Ureter (tissue), 1 donor: ENCODE measurements at places on chromosomes 2 and 18. TPM values are rescaled to one million over a fixed set of nuclear protein-coding genes. Genes with fewer than 3 reads are reported as not detected.

- no peak for DNase-seq
These were observed 97.6 kb downstream of the RAPH1 start for GRCh38 chr2:203437511-203437910.

DNA sequence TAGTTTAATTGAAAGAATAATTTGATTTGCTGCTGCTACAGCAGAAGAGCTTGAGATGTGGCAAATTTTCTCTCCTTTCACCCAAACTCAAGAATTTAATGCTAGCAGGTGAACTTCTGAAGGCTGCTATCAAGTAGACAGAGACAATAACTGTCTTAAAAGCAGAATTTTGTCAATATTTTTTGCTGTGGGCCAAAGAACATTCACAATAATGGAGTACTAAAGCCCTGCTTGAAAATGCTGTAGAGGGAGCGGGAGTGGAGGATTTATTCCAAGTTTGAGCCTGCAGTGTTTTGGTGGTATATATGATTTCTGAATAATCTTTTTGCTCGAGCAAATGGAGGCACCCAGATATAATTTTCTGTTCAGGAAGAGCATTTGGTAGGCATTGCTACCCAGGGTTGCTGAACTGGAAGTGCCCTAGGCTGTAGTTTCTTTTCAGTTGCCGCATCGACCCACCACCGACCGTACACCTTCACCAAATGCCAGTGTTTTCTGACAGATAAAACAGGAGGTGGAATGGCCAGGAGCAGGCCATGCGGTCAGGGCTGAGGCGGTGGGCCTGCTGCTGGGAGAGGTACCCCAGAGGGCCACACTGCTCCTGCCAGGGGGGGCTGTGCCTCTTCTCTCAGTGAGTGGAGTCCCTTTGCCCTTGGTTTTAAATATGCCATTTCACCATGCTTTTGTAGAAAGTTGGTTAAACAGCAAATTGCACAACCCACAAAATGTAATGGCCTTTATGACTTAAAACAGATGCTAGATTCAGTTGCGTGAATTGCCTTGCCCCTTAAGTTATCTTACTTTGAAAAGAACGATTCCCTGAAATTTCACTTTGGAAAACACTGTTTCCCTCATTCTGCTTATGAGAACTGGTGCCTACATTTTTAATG is 36.4 kb downstream of the TSHZ1 start:
- no peak for DNase-seq

DNA sequence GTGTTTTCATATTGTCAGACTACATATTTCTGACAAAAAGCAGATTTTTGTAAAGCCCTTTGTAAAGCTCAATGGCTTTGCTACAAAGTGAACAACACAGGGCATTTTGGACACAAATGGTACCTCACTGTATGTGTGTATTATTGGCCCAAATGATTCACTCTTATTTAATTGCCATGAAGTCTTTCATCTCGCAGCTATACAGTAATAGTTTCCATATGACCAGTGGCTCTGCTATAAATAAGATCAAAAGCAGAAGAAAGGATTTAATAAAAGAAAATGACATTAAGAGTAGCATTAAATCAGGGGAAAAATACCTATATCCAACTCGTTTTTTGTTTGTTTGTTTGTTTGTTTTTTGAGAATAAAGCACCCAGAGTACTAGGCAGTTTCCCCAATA is 284.0 kb upstream of the CCDC68 start:
- DNase-seq, result no peak

GRCh38 chr2:238097988-238098871 is 1.9 kb upstream of the ESPNL start:
- peak; percentile 37 for DNase-seq

DNA sequence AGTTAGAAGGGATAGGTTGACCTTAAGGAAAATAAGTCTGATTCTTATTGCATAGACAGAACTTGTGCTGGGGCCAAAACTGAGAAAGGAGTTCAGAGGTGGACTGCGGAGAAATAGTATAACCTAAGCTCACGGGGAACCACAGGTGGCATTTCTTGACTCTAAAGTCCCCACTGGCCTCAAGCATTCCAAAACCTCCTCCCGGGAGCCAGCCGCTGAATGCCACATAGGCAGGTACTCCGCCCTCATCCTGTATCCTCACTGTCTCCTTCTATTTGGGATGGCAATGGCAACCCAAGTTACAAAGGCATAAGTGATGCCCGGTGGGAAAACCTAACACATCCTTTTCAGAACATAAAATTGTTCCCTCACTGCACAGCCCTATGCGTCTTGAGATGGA is 173.0 kb downstream of the SP3 start:
- DNase-seq, result no peak

- DNase-seq, result no peak
These were observed 451.4 kb downstream of the EIPR1 start for GRCh38 chr2:2926009-2926857.

- DNase-seq, result no peak
These were observed 1257.4 kb upstream of the ZEB2 start for GRCh38 chr2:145777297-145777696.

GRCh38 chr18:7307526-7307925 is 76.6 kb downstream of the LRRC30 start:
- no peak for DNase-seq

DNA sequence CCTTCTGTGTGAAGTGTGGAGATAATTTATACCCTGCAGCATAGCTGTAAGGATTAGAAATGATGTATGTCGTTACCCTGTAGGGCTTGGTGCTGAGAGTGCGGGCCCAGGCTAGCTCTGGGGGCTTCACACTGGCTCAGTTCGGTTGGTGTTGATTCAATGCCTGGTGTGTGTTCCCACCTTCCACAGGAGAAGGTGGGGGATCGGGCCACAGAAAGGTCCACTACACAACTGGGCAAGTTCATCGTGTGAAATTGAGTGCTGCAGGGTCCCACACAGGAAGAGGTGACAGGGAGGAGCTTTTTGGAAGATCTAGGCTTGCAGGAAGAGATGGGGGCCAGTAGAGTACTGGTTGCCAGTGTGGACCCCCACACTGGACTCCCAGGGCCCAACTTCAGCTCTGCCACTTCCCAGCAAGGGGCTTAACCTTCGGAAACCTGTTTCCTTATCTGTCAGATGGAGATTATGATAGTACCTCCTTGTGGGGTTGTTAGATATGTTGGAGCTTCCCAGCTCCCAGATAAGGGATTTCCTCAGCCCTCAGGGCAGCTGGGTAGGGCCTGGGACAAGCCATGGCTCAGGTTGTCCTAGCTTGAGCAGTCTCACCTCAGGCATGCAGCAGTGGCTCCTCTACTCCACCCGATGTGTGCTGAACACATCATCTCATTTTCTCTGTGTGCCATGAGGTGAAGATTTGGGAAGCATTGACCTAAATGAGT is 71.5 kb downstream of the TMEM247 start:
- no peak for DNase-seq

GRCh38 chr2:120477198-120477597 is 131.3 kb downstream of the INHBB start:
- no peak for DNase-seq

DNA sequence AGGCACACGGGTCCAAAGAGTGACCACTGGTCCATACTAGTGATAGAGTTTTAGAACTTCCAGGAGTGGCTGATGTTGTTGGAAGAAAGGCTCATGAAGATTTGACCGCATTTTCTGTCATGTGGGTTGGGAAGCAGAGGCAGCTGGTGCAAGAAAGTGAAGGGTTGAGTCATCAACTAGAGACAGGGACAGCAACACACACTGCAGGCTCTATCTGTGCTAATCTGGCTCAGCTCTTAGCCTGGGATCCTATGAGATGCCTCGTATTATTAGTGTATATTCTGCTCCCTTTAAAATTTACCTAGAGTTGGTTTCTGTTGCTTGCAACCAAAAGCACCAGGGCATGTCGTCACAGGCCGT is 2.5 kb upstream of the SH3RF3 start:
- DNase-seq, result peak; percentile 27

- no peak for DNase-seq
These were observed 1665.2 kb downstream of the SUCLG1 start for GRCh38 chr2:82793711-82794435.

DNA sequence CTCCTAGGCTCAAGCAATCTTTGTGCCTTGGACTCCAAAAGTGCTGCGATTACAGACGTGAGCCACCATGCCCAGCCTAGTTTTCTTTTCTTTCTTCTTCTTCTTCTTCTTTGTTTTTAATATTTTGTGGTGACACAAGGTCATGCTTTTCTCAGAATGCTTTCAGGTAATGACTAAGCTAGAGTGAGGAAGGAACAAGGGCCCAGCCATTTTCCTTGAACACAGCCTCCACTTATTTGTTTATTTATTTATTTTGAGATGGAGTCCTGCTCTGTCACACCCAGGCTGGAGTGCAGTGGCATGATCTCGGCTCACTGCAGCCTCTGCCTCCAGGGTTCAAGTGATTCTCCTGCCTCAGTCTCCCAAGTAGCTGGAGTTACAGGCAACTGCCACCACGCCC is 74.3 kb upstream of the ST3GAL5 start:
- no peak for DNase-seq

GRCh38 chr2:29325544-29325943 is 210.3 kb downstream of the CLIP4 start:
- DNase-seq, result no peak

GRCh38 chr18:26298107-26298506 is 71.9 kb downstream of the TAF4B start:
- DNase-seq, result no peak

DNA sequence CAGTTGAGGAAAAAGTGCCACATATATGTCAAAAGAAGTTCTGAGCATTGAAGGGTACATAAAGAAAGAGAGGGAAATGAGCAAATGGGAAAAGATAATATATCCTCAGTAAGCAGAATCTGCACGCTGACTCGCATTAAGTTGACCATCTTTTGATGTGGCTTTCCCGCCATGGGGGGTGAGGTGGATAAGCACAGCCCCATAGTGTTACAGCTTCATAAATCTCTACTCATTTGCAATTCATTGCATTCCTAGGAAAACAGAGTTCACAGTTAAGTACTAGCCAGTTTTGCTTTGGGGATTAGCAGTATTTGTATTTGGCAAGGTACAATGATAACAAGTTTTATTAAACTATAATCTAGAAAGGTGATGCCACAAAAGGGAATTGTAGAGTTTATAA is 814.2 kb downstream of the LRP1B start:
- no peak for DNase-seq

- DNase-seq, result no peak
These were observed 737.9 kb upstream of the SALL3 start for GRCh38 chr18:78241535-78242253.

DNA sequence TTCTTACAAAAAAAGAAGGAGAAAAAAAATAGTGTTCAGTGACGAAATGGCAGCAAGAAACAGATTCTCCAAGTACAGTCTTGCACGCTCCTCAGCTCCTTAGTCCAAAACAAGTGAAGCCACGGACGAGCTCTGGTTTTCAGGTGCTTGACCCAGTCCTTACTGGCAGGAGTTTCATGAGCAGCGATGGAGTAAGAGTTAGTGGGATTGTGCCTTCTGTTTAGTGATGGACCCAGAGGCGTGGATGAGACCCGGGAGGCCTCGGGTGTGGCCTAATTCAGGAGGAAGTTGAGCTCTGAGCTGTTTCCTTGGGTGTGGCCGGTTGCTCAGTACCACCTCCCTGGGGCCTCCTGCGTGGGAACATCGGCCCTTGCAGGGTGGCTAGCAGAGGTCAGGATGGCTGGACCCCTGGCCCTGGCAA is 52.0 kb downstream of the KIF5C start:
- DNase-seq, result no peak

DNA sequence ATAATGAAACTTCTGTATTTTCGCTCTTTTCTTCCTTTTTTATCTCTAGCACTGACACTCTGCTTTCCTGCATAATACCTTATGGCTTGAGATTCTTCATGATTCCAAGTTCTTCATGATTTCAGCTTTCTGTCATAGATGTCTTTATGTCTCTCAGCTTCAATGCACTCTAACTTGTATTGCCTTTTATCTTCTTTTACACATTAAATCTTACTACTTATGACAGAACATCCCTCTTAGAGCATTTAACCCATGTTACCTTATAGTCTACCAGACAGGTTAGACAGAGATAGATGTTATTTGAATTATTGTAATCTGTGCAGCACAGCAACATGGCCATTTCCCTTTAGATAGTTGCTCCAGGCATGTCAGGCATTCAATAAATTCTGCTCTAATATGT is 1475.7 kb upstream of the TMEFF2 start:
- DNase-seq, result no peak

DNA sequence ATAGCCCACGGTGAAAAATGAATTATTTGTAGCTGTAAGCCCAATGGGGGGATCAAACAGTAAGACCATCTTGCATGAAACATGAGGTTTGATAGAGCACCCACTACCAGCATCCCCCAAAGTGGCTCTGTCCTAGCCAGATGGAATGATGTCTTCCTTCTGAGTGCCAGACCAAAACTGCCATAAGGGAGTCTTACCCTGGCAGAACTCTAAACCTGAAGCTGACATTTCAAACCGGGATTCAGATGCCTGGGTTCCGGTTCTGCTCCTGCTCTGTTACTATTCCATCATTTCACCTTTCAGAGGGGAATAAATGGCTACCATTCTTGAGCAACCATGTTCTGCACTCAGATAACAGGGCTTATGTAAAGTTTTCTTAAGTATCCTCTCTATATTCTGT is 67.4 kb downstream of the MYO3B start:
- DNase-seq, result no peak

DNA sequence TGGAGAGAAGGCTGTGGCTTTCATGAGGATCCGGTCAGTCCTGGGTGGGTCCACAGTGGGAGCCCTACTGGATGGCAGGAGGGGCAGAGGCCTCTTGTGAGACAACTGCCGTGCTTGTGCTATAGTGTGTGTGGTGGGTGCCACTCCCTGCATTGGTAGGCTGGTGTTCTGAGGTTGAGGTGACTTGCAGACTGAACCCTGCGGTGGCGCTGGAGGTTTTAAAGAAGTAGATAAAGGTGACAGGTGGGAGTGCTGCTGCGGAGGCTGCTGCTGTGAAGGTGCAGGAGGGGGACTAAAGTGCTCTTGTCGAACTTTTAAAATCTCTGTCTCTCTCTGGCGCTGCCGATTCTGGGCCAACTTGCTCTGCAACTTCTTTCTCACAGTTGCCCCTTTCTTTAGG is 29.7 kb downstream of the INO80D start:
- no peak for DNase-seq

GRCh38 chr2:197079832-197080555 is 153.5 kb upstream of the PGAP1 start:
- DNase-seq, result no peak

DNA sequence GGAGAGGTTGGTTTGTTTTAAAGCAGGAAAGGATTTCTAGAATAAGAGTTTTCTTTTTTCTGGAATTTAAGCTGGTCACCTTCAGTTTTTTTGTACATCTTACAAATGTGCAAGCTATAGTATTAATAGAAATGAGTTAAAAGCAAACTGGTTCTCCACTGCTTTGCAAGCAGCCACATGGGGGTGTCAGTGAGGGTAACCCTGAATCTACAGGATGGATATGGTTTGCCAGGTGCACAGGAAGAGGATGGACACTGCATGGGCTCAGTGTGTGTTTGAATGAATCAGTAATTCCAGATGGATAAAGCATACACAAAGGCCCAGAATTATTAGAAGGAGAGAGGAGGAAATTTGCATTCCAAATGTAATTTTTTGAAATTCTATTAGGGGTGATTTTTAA is 89.0 kb downstream of the MAPRE2 start:
- DNase-seq, result no peak

GRCh38 chr18:10011061-10011460 is 97.2 kb downstream of the VAPA start:
- peak; percentile 35 for DNase-seq

GRCh38 chr2:172089633-172090032 is 4.3 kb downstream of the DLX1 start:
- no peak for DNase-seq

- no peak for DNase-seq
These were observed 92.2 kb downstream of the TEX51 start for GRCh38 chr2:126990605-126991532.

Gene IL18RAP
- total RNA-seq, result 2.6 TPM

Gene BCL11A
- total RNA-seq, result 31.4 TPM

Gene REG1B
- not detected for total RNA-seq

Gene C2orf66
- 1.0 TPM for total RNA-seq

Gene LGALSL
- total RNA-seq, result 10.0 TPM

Gene BCL2
- total RNA-seq, result 13.3 TPM

Gene FAM161A
- total RNA-seq, result 2.7 TPM
